ENCODE measurements at places on chromosomes 11 and 22.

- DNase-seq: no peak
Measured at GRCh38 chr11:44607987-44608386, 42.5 kb downstream of the CD82 start.

- DNase-seq: no peak
Measured at GRCh38 chr22:45842291-45842991, 134.5 kb downstream of the WNT7B start.

- DNase-seq: no peak
Measured at GRCh38 chr11:83124636-83125424, 32.1 kb upstream of the PCF11 start.

GRCh38 chr11:44633641-44634040, 68.2 kb downstream of the CD82 start:
- no peak for DNase-seq

- no peak for DNase-seq
Measured at GRCh38 chr22:42906605-42907348, 49.7 kb upstream of the ARFGAP3 start.

All from spinal cord (tissue), 10 donors.